ENCODE measurements at places on chromosomes 5 and 9.
A peak's percentile ranks its signal among the peaks of the same experiment; 100 is the strongest.

DNA sequence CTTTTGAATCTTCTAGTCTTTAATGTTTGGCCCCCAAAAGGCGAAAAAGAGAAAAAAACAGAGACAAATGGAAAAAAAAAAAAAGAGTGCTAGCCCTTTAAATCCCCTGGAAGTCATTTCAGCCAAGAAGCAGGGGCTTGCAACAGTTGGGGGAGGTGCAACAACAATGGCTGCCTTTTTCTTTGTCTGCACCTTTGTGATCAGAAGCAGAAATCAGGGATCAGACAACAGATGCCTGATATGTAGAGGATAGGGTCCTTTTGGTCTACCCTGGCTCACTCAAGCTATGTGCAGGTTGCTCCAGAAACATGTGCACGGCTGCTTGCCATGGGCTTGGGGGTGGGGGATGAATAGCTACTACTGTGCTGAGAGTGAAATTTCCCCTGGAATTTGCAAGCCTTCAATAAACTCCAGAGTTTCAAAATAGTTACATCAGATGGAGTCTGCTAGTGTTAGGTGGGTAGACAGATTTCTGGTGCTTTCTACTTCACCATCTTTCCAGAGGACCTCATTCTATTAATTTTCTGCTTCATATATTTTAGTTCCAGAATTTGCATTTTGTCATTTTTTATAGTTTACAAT is 150.9 kb downstream of the FGF18 start:
- no peak for DNase-seq

DNA sequence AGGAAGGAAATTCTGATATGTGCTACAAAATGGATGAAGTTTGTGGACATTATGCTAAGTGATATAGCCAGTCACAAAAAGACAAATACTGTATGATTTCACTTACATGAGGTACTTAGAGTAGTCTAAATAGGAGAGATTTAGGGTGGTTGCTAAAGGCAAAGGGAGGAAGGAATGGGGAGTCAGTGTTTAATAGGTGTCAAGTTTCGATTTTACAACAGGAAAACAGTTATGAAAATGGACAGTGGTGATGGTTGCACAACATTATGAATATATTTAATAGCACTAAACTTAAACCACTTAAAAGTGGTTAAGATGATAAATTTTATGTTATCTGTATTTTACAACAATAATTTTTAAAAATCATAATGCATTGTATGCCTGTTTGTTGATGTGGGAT is 40.4 kb upstream of the ECM2 start:
- DNase-seq: no peak

GRCh38 chr5:35129276-35129675 is 81.5 kb upstream of the AGXT2 start:
- DNase-seq: no peak

DNA sequence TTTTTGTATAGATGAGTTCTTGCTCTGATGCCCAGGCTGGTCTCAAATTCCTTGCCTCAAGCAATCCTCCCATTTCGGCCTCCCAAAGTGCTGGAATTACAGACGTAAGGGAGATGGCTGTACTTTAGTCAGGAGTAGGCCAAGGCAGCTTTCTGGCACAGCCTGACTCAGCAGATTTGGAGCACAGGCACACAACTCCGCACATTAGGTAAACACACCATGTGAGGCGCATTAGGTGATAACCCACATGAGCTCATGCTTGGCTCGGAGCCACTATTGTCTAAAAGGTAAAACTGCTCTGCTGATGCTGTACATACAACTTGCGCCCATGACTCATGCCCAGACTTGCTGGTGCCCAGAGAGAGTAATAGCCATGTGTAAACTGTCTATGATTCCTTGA is 1157.9 kb downstream of the TAF11L14 start:
- no peak for DNase-seq

GRCh38 chr5:86974955-86975354 is 292.7 kb upstream of the RASA1 start:
- no peak for DNase-seq

DNA sequence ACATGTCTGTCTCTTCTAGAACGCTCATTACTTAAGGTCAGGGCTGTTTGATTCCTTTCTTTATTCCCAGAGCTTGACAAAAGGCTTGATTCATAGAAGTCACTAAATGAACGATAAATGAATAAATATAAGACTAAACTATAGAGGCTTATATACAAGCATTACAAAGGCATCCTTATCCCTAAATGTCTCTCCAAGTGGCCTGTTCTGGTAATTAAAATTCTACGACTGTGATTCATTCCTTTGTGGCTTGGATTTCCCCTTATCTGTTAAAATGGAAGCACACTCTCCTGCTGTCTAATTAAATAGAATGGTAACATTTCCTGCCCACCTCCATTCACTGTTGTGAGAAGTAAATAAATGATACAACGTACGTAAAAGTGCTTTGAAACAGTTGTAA is 49.5 kb downstream of the C7 start:
- no peak for DNase-seq

GRCh38 chr5:10761933-10762775 is 1.1 kb upstream of the DAP start:
- DNase-seq: peak; percentile 38

GRCh38 chr5:178112545-178112944 is 787 bp upstream of the N4BP3 start:
- no peak for DNase-seq

- no peak for DNase-seq
Observed at GRCh38 chr5:8907168-8907868, 638.6 kb downstream of the SEMA5A start.

- DNase-seq: no peak
Observed at GRCh38 chr9:82560036-82560435, 502.9 kb downstream of the RASEF start.

- peak; percentile 40 for DNase-seq
Observed at GRCh38 chr9:130112538-130113151, 58.9 kb downstream of the GPR107 start.

GRCh38 chr5:125559296-125559695 is 812.9 kb upstream of the ZNF608 start:
- DNase-seq: no peak

- DNase-seq: peak; percentile 35
Observed at GRCh38 chr5:170597109-170597751, 93.4 kb downstream of the KCNIP1 start.

GRCh38 chr9:116691607-116692006 is 4.5 kb downstream of the TRIM32 start:
- DNase-seq: no peak

- DNase-seq: no peak
Observed at GRCh38 chr9:25374281-25374680, 304.0 kb downstream of the TUSC1 start.

GRCh38 chr5:149549461-149550267 is 1.6 kb downstream of the CSNK1A1 start:
- DNase-seq: peak; percentile 41

DNA sequence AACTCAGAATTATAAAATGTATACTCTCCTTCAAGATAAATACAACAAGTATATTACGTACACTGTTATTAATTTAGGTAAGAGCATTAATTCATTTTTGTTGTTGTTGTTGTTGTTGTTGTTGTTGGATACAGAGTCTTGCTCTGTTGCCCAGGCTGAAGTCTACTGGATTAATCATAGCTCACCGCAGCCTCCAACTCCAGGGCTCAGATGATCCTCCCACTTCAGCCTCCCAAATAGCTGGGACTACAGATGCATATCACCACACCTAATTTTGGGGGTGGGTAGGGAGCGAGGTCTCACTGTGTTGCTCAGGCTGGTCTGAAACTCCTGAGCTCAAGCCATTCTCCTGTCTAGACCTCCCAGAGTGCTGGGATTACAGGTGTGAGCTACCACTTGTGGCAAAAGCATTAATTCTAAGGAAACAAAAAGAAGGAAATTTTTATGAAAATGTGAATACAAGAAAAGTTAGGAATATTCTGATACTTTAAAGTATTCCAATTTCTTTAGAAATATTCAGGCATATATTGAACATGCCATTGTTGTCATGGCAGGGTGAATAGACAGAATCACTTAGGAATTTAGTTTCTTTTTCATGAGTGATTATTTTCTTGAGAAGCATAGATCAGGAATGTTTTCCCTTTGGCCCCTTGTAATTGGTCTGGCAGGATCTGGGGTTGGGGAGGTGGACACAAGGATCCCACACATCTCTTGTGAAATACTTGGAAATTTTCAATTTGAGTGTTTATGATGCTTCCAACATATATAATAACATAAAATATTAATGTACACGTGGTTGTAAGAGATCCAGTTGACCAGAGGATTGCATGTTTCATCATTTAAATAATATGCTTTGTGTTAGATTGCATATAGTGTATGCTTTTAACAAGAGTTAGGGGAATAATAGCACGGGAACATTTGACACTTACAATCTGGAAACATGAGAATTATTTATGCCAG is 263.6 kb downstream of the FANCC start:
- no peak for DNase-seq

GRCh38 chr5:113183694-113184093 is 207.1 kb downstream of the DCP2 start:
- DNase-seq: no peak

DNA sequence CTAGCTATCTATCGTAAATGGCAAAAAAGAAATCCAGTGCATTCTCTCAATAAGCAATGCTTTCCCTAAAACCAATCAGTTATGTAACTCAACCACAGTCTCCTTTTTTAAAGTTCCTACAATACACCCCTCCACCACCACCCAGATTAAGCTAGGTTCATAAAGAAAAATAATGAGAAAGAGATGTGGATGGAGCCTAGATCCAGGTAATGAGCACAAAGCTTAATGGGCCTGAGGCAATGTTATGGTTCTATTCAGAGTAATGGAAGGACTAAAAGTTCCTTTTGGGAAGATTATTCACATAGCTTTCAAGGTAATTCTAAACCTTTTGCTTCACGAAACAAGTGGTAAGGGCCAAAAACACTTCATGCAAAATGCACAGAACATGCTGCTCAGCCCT is 113.5 kb downstream of the MPDZ start:
- no peak for DNase-seq

GRCh38 chr9:130003943-130004552 is 38.9 kb downstream of the FNBP1 start:
- no peak for DNase-seq

GRCh38 chr5:59673438-59674058 is 220.0 kb downstream of the PDE4D start:
- DNase-seq: no peak

GRCh38 chr9:99373912-99374311 is 151.8 kb downstream of the SEC61B start:
- no peak for DNase-seq

DNA sequence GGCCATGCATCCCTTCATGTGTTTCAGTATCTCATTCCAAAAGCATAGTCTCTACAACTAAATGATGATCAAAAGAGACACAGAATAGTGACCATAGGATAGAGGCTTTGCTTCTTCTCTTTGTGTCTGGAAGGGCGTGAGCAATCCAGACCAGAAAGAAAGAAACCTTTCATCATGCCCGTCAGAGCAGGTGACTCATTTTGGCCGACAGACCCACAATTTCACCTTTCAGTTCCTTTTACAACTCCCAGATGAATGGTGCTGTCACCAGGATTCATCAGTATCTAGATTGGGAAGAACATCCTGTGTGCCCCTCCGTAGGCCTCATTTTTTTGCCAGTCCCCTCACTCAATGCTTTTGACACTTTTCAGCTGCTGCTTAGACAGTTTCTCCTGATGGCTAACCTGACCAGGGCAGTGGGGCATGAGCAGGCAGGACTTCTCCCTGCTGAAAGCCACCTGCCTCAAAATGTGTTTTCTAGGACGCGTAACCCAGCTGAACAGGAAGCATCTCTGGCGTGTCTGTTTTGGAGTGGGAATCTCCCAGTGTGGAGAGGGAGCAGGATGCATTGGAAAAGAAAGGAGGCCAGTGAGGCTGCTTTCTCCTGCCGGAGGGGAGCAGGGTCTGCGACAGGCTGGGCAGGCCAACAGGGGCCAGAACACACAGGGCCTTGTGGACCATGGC is 21.2 kb downstream of the ABLIM3 start:
- DNase-seq: no peak

DNA sequence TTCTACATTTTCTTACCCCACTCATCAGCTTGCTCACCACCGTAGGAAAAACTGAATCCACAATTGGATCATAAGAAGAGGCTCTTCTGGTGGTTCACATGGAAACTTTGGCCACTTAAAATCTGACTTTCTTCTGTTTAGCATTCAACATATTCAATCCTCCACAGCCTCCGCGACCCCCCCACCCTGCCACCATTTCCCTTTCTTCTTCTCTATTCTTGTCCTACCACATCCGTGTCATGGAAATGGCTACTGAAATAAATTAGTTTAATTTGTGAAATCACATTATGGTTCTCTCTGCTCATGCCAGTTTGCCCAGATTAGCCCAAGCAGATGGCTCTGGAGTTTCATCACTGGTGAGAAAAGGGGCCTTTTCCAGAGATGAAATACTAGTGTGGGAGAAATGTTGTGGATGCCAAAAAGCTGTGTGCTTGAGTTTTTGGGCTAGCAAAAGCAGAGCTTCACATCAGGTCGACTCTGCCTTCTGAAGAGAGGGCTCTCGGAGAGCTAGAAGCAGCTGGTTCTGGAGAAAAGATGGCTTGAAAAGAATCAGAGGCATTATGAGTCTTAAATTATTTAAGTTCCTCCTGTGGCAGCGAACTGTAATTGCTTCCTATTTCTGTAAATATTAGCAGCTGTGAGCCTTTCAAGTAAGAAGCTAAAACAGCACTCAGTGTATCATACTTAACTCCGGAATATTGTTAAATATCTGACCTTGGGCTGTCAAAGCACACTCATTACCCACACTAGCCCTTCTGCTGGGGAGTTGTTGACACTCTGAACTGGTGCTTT is 107.1 kb downstream of the MAT2B start:
- no peak for DNase-seq

DNA sequence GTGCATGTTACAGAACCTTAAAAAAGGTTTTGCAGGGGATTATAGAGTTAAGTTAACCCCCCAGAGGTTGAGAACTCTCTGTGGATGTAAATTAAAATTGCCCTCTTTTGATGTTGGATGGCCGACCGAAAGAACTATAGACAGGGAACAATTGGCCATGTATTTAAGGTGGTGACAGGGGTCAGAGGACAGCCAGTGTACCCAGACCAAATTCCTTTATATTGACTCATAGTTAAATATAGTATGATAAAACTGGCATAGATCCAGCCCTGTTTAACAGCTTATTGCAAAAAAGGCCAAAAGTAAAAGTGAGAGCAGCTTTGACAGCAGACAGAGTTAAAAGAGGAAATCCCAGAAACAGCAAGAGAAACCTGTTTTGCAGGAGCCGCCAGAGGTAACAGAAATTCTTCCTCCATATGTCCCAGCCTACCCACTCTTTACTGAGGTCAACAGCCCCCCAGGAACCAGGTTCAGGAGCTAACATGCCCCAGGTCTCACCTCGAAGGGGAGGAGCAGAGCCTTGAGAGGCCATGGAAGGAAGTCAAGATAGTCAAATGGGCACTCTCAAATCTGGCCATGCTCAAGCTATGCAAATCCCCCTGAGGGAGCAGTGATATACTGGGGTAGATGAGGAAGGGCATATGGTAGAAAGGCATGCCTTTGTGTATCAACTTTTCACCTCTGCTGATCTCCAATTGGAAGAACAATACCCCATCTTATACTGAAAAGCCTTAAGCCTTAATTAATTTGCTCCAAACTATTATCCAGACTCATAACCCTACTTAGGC is 156.4 kb upstream of the COX7C start:
- no peak for DNase-seq

DNA sequence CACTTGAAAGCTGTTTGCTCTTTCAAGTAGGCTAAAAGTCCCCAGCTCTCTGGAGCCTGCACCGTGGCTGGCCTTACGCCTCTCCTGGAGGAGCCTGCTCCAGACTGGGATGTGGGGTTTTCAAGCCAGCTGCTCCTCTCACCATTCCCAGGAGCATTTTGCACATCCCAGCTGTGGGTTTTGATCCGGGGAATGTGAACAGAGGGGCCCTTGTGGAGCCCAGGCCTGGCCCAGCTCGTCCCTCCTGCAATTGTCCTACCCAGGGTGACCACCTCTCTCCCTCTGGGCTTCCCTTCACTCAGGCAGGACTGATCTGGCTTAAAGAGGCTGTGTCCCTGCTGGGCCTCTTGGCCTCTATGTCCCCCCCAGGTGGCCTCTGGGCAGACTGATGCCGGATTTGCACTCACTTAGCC is 32.5 kb upstream of the TIFAB start:
- no peak for DNase-seq
